ENCODE measurements at places on chromosomes 7 and 10. TPM values are rescaled to one million over a fixed set of nuclear protein-coding genes. Genes with fewer than 3 reads are reported as not detected.

DNA sequence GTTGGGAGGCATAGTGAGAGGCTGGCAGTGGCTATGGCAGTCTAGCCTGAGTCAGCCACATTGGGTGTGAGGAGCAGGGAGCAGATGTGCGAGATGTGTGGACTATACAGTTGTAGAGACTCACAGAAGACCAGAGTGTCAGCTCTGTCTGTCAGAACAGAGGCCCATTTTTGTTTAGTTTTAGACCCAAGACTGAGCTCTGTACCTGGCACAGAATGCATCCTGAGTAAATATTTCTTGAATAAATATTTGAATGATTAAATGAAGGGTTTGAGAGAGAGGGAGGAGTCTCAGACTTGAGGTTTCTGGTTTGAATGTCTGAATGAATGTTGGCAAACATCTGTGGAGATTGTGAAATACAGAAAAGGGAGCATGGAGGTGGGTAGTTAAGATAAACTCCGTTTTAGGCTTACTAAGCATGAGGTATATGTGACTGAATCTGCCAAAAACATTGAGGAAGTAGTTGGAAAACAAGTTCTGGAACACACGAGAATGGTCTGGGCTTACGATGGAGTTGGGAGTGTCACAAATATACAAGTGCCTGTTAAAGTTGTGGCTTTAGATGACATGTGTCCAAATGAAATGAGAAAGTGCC, 3.6 kb downstream of the SEC23IP start:
- H3K27ac ChIP-seq: peak overlapping the region; percentile 56
- peaks cover 32% of the 10 kb centered on the region for H3K4me1 ChIP-seq
- H3K27me3 ChIP-seq: no peaks in the 10 kb centered on the region
- H3K36me3 ChIP-seq: no peaks in the 10 kb centered on the region

- H3K27me3 ChIP-seq: peaks cover 29% of the 10 kb centered on the region
- H3K27ac ChIP-seq: no peak overlapping the region
- no peak overlapping the region for H3K4me3 ChIP-seq
- no peak for DNase-seq
- H3K4me1 ChIP-seq: no peaks in the 10 kb centered on the region
These were observed 22.4 kb upstream of the MNX1 start for GRCh38 chr7:157032644-157033482.

- H3K36me3 ChIP-seq: no peaks in the 10 kb centered on the region
- no peak for DNase-seq
- no peaks in the 10 kb centered on the region for H3K27me3 ChIP-seq
- no peak overlapping the region for H3K27ac ChIP-seq
These were observed 139.9 kb downstream of the PPP1R9A start for GRCh38 chr7:95047291-95047690.

AKR1C8 gene
- total RNA-seq: not detected

GRCh38 chr10:74071157-74071556, 73.2 kb downstream of the VCL start:
- no peaks in the 10 kb centered on the region for H3K4me1 ChIP-seq
- no peak overlapping the region for H3K4me3 ChIP-seq
- no peaks in the 10 kb centered on the region for H3K36me3 ChIP-seq
- no peak overlapping the region for H3K27ac ChIP-seq

AOAH gene
- total RNA-seq: 2.4 TPM

GRCh38 chr7:123285076-123285700, 85.4 kb upstream of the SLC13A1 start:
- no peaks in the 10 kb centered on the region for H3K36me3 ChIP-seq
- H3K4me1 ChIP-seq: no peaks in the 10 kb centered on the region
- H3K27me3 ChIP-seq: no peaks in the 10 kb centered on the region
- no peak for DNase-seq

DNA sequence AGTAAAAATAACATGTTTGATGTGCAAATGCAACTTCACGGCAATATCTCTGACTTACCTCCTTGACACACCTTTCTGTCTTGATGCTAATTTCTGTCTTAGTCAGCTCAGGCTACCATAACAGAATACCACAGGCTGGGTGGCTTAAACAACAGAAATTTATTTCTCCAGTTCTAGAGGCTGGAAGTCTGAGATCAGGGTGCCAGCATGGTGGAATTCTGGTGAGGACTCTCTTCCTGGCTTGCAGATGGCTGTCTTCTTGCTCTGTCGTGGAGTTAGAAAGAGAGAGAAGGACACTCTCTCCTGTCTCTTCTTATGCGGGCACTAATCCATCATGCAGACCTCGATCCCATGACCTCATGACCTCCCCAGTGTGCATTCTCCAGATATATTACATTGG, 134.9 kb downstream of the VTI1A start:
- H3K27ac ChIP-seq: no peak overlapping the region
- no peak overlapping the region for H3K4me3 ChIP-seq
- no peak for DNase-seq
- no peaks in the 10 kb centered on the region for H3K27me3 ChIP-seq
- H3K36me3 ChIP-seq: no peaks in the 10 kb centered on the region

NUTM2A gene
- total RNA-seq: 1.5 TPM

CYP3A7 gene
- total RNA-seq: 803 TPM

SFTPA1 gene
- not detected for total RNA-seq

DNA sequence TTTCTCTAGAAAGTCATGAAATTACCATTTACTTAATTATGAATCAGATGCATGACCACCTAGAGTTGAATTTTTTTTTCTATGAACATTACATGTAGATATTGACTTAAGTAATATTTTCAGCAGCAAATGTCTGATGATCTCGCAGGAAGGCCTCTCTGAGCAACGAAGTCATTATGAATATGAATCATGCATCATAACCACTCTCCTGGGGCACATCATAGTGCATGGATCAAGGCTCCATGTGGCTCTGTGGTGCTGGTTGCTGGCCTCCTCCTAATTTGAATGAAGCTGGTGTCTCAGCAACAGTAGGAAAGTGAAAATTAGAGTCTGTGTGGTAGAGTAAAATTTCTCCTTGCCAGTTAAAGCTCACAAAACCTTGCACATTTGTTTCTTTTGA, 121.4 kb upstream of the INHBA start:
- no peaks in the 10 kb centered on the region for H3K27me3 ChIP-seq
- no peak overlapping the region for H3K4me3 ChIP-seq
- H3K27ac ChIP-seq: no peak overlapping the region

CYP2W1 gene
- 20.3 TPM for total RNA-seq

NME8 gene
- total RNA-seq: not detected

DNA sequence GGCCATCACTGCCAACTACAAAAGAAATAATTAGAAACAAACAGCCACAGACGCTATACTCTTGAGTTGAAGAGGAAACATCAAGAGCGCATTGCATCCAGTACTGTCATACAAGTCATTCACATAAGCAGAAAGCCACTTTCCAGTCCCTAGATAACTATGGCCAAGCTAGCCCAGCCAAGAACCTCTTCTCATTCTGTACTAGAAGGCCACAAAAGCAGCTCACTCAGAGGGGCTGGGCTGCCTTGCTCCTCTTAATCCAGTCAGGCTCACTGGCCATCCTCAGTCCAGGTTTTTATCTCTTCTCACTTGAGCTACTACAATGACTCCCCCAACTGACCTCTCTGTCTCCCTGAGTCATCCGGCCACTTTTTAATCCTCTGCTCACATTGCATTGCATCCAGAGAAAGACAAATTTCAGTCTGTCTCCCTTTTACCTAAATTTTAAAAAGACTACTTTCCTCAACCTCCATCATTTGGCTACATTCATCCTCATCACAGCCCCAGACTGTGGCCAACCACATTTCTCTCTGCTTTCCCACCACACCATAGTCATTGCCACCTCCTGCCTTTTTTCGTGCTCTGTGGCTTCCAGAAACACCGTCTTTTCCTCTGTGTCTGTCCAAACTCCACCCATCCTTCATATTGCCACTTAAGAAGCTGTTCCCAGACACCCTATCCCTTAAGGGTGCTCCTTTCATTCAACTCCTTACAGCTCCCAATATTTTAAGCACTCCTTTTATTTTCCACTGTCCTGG, 25.0 kb downstream of the PPP1R3C start:
- H3K27ac ChIP-seq: peak overlapping the region; percentile 80
- H3K27me3 ChIP-seq: no peaks in the 10 kb centered on the region
- no peak for DNase-seq

CNPY4 gene
- total RNA-seq: 19.5 TPM

GRCh38 chr7:22277375-22277774, 79.6 kb downstream of the RAPGEF5 start:
- H3K27me3 ChIP-seq: no peaks in the 10 kb centered on the region
- H3K36me3 ChIP-seq: no peaks in the 10 kb centered on the region
- no peak overlapping the region for H3K4me3 ChIP-seq
- no peaks in the 10 kb centered on the region for H3K4me1 ChIP-seq
- no peak overlapping the region for H3K27ac ChIP-seq
- DNase-seq: no peak

GRCh38 chr10:46540412-46541016, 15.9 kb downstream of the GPRIN2 start:
- H3K36me3 ChIP-seq: no peaks in the 10 kb centered on the region
- H3K27me3 ChIP-seq: no peaks in the 10 kb centered on the region
- peaks cover 22% of the 10 kb centered on the region for H3K4me1 ChIP-seq

MPP7 gene
- total RNA-seq: 8.4 TPM

PON1 gene
- 37.4 TPM for total RNA-seq

DNA sequence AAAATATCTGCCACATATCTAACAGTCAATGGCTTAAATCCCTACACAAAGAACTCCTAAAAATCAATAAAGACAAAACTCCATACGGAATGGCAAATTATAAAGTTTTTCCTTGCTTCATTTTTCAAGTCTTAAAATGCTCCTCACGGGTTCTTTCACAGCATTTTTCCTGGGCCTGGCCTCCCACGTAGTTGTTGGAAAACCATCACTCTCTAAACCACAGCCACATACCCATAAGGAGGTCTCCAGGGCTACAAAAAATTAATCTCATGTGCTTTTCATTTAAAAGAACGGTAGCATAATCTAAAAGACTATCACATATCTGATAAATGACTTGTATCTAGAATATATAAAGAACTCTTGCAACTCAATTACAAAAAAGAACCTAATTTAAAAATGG, 2.9 kb downstream of the COA1 start:
- H3K4me1 ChIP-seq: peaks cover 18% of the 10 kb centered on the region
- no peaks in the 10 kb centered on the region for H3K27me3 ChIP-seq
- no peaks in the 10 kb centered on the region for H3K36me3 ChIP-seq
- no peak overlapping the region for H3K27ac ChIP-seq
- H3K4me3 ChIP-seq: no peak overlapping the region

DNA sequence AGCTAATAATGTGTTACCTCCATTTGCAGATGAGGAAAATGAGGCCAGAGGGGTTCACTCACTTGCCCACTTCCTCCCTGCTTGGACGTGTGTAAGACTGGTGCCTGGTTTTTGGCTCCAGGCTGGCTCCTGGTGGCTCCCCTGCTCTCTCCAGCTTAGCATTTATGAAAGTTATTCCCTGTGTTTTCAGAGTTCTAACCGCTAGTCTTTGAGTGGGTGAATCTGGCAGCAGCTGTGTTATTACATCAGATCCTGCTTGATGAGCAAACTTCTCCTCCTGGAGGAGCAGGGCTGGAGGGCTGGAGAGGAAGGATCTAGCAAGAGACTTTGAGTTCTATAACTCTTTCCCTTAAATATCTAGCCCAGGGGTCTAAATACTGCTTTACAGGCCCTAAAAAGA, 80.9 kb upstream of the AGBL3 start:
- H3K4me3 ChIP-seq: no peak overlapping the region
- no peaks in the 10 kb centered on the region for H3K36me3 ChIP-seq
- H3K27ac ChIP-seq: peak overlapping the region; percentile 38
- peak; percentile 62 for DNase-seq

GRCh38 chr7:96539471-96539870, 170.2 kb downstream of the SEM1 start:
- DNase-seq: no peak
- H3K4me3 ChIP-seq: no peak overlapping the region
- no peak overlapping the region for H3K27ac ChIP-seq

GRCh38 chr7:123148813-123149212, 51.0 kb downstream of the SLC13A1 start:
- H3K27me3 ChIP-seq: no peaks in the 10 kb centered on the region
- no peak overlapping the region for H3K27ac ChIP-seq
- no peaks in the 10 kb centered on the region for H3K4me1 ChIP-seq
- no peak for DNase-seq
- H3K36me3 ChIP-seq: no peaks in the 10 kb centered on the region
- no peak overlapping the region for H3K4me3 ChIP-seq

MYH16 gene
- 0.13 TPM for total RNA-seq

- peaks cover 5% of the 10 kb centered on the region for H3K4me1 ChIP-seq
- DNase-seq: peak; percentile 88
- H3K4me3 ChIP-seq: no peak overlapping the region
- no peaks in the 10 kb centered on the region for H3K36me3 ChIP-seq
These were observed 142.5 kb upstream of the TCERG1L start for GRCh38 chr10:131453721-131454634.

DNA sequence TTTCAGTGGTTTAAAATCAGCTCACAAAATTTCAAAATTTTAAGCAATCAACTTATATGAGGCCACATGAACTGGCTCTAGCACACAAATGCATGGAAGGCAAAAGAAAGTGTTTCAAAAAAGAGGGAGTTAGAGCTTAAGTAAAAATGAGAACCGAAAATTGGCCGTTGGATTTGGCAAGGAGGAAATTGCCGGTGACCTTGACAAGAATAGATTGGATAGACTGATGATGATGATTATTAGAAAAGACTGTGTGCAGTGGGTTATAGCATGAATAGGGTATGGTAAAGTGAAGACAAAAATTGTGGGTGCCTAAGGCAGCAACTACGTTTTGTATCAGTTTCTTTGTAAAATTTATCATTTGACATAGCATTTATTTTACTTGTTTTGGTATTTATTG, 175.7 kb downstream of the SEMA3D start:
- no peak overlapping the region for H3K27ac ChIP-seq
- no peaks in the 10 kb centered on the region for H3K36me3 ChIP-seq
- DNase-seq: no peak
- H3K27me3 ChIP-seq: no peaks in the 10 kb centered on the region

- H3K36me3 ChIP-seq: no peaks in the 10 kb centered on the region
- no peaks in the 10 kb centered on the region for H3K4me1 ChIP-seq
- no peak for DNase-seq
- H3K4me3 ChIP-seq: no peak overlapping the region
These were observed 208.0 kb downstream of the ZNF365 start for GRCh38 chr10:62582101-62582705.

SRI gene
- 116 TPM for total RNA-seq

DNA sequence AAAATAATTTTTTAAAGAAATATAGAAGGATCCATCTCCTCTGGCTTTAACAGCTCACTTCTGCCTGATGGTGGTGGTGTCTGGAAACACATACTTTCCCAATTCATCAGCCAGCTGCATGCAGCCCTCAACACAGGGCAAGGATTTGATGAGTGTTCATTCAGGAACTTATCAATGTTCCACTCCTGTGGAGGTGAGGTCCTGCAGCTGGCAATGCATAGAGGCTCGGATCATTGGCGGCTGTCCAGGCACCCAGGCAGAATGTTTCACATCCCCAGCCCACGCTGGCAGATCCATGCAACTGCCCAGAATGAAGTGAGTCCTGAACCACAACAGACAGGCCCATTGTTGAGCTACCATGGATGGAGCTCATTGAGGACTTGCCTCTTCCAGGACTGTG, 55.2 kb upstream of the KCNMA1 start:
- no peak overlapping the region for H3K27ac ChIP-seq
- no peaks in the 10 kb centered on the region for H3K36me3 ChIP-seq
- H3K4me3 ChIP-seq: no peak overlapping the region
- DNase-seq: no peak
- H3K4me1 ChIP-seq: no peaks in the 10 kb centered on the region
- no peaks in the 10 kb centered on the region for H3K27me3 ChIP-seq

GRCh38 chr10:103021900-103022293, 103.8 kb downstream of the CNNM2 start:
- H3K36me3 ChIP-seq: no peaks in the 10 kb centered on the region
- DNase-seq: peak; percentile 38
- no peaks in the 10 kb centered on the region for H3K4me1 ChIP-seq
- peak overlapping the region; percentile 63 for H3K27ac ChIP-seq
- H3K4me3 ChIP-seq: no peak overlapping the region
- H3K27me3 ChIP-seq: no peaks in the 10 kb centered on the region

- H3K27me3 ChIP-seq: no peaks in the 10 kb centered on the region
- DNase-seq: peak; percentile 77
- H3K36me3 ChIP-seq: no peaks in the 10 kb centered on the region
- H3K27ac ChIP-seq: peak overlapping the region; percentile 68
These were observed 83.1 kb upstream of the STEAP1B start for GRCh38 chr7:22582863-22583622.

Measured in hepatocyte (in vitro differentiated cells).